ENCODE measurements at places on chromosomes 4 and X.

DNA sequence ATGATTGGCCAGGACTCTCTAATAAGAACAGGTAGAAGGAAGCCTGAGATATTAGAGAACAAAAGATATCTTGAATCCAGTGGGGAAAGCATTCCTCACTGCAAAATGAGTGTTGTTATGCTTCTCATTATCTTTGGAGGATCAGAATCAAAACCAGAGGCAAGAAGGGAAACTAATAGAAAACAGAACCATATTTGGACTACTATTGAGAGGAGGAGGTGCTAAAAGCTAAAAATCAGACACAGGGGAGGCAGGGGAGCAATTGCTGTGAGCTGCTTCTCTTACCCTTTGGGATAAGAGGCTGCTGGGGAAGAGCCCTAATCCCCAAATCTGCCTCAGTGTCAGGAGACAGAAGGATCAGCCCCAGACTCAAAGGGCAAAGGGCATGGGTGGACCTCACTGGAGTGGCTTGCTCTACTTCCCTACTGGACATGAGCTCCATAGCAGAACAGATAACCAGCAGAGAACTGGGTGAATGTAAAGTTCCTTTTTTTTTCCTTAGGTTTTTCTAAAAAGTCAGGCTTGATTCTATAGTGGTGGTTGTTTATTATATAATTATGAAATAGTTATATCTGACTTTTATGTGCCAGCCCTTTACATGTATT, 60.1 kb downstream of the SEPTIN11 start:
- DNase-seq = no peak

DNA sequence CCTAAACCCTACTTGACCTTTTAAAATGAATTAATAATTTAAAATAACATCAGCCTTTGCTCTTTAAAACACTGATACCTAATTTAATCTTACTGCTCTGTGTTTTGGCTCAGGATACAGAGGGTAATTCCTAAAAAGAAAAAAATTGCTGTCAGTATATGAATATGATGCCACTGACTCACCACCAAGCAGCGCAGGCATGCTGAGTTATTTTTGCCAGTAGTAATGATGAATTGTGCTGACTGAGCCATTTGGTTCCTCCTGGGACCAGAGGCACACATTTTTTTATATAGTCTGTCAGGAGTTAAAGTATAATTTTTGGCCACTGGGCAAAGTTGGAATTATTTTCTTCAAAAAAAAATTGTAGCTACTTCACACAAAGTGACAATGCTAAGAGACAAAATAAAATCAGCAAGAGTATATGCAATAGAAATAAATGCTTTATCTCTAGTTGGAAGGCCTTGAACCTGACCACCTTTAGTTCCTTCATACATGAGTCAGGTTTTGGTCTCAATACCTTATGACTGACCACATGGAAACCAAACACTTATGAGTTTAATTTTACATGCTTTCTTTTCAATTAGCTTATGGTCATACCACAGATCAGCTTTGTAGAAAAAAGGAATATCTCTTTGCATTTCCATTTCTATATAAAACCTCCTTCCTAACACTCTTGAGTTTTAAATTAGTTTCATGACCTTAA, 115.1 kb downstream of the PPP3CA start:
- DNase-seq = no peak

DNA sequence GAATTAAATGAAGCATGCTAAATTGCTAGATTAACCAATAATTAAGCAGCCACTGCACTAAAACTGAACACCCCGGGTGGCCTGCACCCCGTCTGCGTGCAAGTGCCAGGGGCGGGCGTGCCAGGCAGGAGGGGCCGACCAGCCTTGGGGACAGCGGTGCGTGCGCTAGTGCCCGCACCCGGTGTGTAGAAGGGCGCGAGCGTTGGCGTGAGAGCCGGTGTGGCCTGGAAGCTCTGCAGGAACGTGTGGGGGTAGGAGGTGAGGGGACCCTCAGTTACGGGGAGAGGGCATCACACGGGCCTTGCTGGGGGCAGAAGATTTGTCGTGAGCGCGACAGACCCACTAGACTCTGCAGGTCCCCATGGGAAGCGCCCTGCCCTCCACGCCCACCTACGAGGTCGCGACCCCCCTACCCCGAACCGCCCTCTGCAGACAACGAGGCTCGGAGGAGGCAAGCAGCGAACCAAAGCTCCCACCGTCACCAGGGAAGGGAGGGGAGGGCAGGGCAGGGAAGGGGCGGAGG, 105.8 kb downstream of the FAM53A start:
- no peak for DNase-seq

DNA sequence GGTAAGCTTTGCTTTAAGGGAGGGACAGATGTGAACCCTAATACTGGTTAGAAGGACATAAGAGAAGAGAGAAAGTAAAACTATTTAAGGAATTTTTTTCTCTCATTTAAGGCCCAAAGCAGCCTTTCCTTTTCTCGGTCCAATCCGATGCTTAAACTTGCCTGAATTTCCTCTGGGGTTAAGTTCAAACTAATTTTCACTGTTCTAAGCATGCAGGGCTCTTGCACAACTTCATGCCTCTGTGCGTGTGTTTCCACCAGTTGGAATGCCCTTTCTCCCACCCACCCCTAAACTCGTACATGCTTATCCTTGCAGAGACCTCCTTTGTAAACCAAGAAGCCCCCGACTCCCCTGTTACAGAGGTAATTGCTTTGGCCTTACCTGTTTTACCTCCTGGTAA, 204.7 kb downstream of the CBR4 start:
- no peak for DNase-seq

DNA sequence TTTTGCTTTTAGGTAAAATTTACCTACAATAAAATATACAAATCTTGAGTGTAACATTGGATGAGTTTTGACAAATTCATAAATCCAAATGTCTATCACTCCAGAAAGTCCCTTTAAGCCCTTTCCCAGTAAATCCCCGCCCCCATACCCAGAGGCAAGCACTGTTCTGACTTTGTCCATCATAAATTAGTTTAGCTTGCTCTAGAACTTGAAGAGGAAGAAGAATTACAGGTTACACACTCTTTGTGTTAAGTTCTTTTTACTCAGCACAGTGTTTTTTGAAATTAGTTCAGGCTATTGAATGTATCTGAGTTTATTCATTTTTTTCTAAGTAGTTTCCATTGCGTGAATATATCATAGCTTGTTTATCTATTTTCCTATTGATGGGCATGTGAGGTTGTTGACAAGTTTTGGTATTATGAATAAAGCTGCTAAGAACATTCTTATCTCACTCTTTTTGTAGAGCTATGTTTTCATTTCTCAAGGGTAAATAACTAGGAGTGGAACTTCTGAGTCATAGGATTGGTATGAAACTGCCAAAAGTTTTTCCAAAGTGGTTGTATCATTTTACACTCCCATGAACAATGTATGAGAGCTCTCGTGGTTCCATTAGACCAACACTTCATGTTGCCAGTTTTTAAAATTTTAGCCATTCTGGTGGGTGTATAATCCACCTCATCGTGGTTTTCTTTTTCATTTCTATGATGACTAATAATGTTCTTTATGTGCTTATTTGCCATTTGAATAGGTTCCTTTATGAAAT, 22.4 kb upstream of the HPSE start:
- DNase-seq = no peak

- DNase-seq = no peak
Measured at GRCh38 chr4:140343303-140343702, 30.1 kb upstream of the SCOC start.

- DNase-seq = no peak
Measured at GRCh38 chr4:57911203-57911602, 801.0 kb upstream of the IGFBP7 start.

DNA sequence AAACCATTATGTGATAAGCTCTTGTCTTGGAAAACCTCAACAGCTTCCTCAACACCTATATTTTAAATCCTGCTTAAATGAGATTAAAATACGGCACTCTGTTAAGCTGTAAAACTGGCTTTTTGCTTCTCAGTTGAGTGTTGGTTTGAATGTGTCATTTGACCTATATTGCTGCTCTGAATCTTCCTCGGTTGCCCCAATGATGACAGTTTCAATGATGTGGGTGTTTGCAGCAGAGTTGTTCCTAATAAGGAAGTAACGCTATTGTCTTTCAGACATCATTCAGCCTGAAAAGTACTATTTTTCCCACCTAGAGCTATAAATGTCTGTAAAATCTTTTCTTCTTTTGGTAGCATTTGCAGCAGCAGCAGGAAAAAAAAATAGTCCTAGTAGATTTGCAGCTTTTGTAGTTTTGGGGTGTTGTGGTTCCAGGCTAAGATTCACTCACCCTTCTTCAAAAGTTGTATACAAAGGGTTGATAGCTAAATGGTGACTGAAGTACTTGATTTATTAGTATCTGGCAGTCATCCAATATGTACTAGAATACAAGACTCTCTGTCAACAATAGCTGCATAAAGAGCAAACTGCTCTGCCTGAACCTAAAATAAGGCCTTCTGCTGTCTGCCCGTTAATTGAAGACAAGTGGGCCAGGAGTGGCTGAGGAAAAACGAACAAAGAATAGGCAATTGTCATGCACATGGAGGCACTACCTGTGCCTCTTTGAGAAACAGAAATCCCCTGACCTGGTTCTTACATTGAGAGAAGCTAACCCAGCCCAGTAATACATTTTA, 333.1 kb downstream of the IL1RAPL1 start:
- no peak for DNase-seq

DNA sequence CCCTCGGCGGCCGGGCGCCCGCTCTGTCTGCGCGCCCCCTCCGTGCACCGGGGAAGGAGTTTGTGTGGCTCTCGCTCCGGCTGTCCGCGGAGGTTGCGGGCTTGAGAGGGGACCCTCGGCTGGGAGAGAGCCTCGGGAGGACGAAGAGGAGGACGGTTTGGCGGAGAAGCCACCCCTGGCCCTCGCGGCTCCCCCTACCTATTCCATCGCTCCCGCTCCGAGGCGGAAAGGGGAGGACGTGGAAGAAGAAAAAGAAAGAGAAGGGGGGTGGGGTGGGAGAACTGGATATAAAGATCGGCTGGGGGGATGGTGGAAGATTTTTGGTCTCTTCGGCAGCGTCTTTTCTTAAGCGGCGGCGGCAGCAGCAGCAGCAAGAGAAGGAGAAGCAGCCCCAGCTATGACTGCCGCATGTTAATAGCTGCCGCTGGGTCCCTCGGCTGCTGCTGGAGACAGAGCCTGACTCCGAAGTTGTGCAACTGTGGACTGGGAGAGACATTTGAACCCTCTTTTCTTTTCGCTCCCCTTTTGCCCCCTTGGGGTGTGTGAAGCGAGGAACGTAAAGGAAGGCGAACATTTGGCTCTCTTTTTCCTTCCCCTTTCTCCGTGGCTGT, 895 bp downstream of the ADGRL3 start:
- no peak for DNase-seq

GRCh38 chr4:161573836-161574235, 590.0 kb downstream of the FSTL5 start:
- DNase-seq = no peak

DNA sequence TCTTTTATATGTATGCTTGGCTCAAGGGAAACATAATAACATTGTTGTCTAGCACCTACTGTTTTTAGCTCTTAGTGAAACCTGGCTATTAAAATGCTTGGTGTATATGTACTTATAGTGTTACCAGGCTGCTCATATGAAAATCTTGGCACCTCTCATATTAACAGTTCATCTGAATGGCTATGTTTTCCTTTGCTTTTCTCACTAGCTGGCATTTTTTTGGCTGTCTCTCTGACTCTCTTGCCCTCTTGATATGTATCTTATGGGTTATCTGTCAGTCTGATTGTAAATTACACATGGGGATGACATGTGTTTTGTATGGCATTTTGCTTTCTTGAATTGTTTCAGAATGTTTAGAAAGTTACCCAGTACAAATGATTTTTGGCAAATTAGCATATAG, 158.0 kb downstream of the ARHGAP24 start:
- no peak for DNase-seq

GRCh38 chr4:8115916-8116315, 42.7 kb downstream of the ABLIM2 start:
- DNase-seq = no peak

DNA sequence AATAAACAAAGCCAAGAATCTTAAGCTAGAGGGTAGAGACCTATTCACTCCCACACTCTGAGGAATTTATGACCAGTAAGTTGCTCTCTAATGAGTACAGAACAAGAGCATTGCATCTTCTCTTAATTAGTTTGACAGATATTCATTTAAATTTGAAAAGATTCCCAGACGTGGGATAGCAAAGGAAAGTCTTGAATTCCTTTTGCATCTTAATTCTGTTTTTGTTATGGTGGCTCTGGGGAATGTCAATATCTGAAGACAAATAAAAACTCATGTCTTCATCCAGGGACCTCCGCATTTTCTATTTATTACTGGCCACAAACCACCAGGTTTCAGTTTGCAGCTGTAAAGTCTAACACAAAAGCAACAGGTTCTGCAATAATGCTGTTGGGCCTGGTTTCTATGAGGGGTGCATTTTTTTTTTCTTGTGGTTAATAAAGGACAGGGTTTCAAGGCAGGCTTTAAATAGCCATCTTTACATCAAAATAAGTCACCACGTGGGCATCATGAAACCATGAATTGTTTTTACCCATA, 172.3 kb downstream of the SHROOM3 start:
- DNase-seq = no peak

DNA sequence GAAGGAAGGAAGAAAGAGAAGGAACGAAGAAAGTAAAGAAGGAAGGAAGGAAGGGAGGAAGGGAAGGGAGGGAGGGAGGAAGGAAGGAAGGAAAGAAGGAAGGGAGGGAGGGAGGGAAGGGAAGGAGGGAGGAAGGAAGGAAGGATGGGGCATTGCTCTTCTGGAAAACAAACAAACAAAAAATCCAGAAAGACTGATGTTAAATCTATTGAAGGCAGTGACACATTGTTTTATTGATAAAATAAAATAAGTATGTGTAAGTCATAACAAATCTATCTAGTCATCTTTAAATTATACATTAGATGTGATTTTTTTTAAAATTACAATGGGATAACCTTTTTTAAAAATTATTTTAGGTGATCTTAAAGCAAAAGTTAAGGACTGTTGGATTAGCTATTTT, 1245.5 kb downstream of the STIM2 start:
- DNase-seq = no peak

DNA sequence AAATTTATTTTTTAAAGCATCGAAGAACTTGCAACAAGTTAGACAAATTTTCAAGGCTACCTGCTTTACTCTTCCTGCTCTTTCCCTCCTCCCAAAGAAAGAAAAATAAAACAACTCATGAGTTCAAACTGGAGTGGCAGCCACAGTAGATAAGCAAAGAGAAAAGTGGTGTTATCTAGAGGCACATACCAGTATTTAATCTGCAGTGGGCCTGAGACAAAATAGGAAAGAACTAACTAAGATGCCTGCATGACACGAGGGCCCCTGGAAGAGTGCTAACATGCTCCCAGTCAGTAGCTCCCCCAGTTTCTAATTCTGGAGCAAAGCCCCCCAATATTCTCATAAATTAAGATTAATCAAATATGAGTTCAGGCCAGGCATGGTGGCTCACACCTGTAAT, 7.9 kb downstream of the ARL9 start:
- DNase-seq = no peak

- no peak for DNase-seq
Measured at GRCh38 chr4:85806334-85806733, 331.4 kb downstream of the ARHGAP24 start.

DNA sequence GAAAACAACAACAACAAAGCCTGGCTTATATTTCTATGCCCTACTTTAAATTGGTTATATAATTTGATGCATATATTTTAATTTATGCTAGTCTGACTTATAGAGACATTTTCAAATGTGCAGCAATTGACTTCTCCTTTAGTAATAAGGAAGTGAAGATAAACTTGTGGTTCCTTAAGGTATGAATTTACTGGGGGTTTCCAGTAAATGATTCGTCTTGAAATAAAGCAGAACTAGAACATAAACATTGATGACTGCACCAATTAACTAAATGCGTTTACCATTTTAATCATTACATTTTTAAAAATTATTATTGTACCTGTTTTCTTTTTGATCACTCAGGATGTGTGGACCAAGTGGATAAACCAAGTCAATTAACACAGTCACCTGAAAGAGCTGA, 99.6 kb upstream of the CCSER1 start:
- DNase-seq = no peak

GRCh38 chr4:115918149-115918548, 804.7 kb upstream of the NDST4 start:
- no peak for DNase-seq
